Aortic smooth muscle cell (primary cell): ENCODE measurements at places on chromosomes 5 and 9. TPM values are rescaled to one million over a fixed set of nuclear protein-coding genes. Genes with fewer than 3 reads are reported as not detected.

F2R gene
- total RNA-seq: 130 and 145 TPM in 2 replicates

GLT6D1 gene
- not detected in 2 replicates for total RNA-seq

NOP16 gene
- 8.1 and 17.3 TPM in 2 replicates for total RNA-seq

DDX4 gene
- not detected in 2 replicates for total RNA-seq

STXBP1 gene
- 16.0 and 16.8 TPM in 2 replicates for total RNA-seq

SELENOP gene
- 10.0 and 12.4 TPM in 2 replicates for total RNA-seq

MELK gene
- total RNA-seq: 18.8 and 26.2 TPM in 2 replicates

DNM1 gene
- 1.1 and 3.0 TPM in 2 replicates for total RNA-seq

SLC46A2 gene
- not detected in 2 replicates for total RNA-seq

SSBP2 gene
- 13.1 and 14.5 TPM in 2 replicates for total RNA-seq

SLC27A6 gene
- total RNA-seq: 0.06 TPM in 1 of 2 replicates, not detected in the other

USP20 gene
- 8.7 and 9.0 TPM in 2 replicates for total RNA-seq

MAT2B gene
- 53.0 and 61.7 TPM in 2 replicates for total RNA-seq

STKLD1 gene
- total RNA-seq: 0.44 and 0.79 TPM in 2 replicates

CDC20B gene
- 0.06 and 0.13 TPM in 2 replicates for total RNA-seq

SHOC1 gene
- not detected in 2 replicates for total RNA-seq

FGF18 gene
- total RNA-seq: under 0.01 and 0.12 TPM in 2 replicates

OTP gene
- not detected in 2 replicates for total RNA-seq

CDX1 gene
- total RNA-seq: 0.12 and 0.13 TPM in 2 replicates

ZDHHC12 gene
- 23.3 and 27.0 TPM in 2 replicates for total RNA-seq

CCL28 gene
- total RNA-seq: 1.1 and 1.6 TPM in 2 replicates

ITGA2 gene
- 88.0 and 113 TPM in 2 replicates for total RNA-seq

LMX1B gene
- total RNA-seq: not detected in 2 replicates

FOXD4 gene
- total RNA-seq: 0.06 and 0.13 TPM in 2 replicates

FOXD4L4 gene
- total RNA-seq: under 0.01 and 0.26 TPM in 2 replicates

GABRP gene
- total RNA-seq: not detected in 2 replicates

WDR36 gene
- 54.5 and 59.1 TPM in 2 replicates for total RNA-seq

IRGM gene
- total RNA-seq: 0.12 TPM in 1 of 2 replicates, not detected in the other

SYNPO gene
- 12.4 and 17.6 TPM in 2 replicates for total RNA-seq

ABO gene
- not detected in 2 replicates for total RNA-seq

C9orf153 gene
- 0.25 and 0.26 TPM in 2 replicates for total RNA-seq

ZFAND5 gene
- total RNA-seq: 130 and 183 TPM in 2 replicates

SLC9A3 gene
- 0.66 and 0.68 TPM in 2 replicates for total RNA-seq

PCDHB6 gene
- total RNA-seq: 0.13 and 0.37 TPM in 2 replicates

SH2D3C gene
- 1.1 and 2.0 TPM in 2 replicates for total RNA-seq

SLCO6A1 gene
- not detected in 2 replicates for total RNA-seq

FGFR4 gene
- 0.25 and 0.66 TPM in 2 replicates for total RNA-seq

SHB gene
- 26.6 and 27.0 TPM in 2 replicates for total RNA-seq

BTNL8 gene
- total RNA-seq: not detected in 2 replicates

SOWAHA gene
- total RNA-seq: not detected in 2 replicates

PCDHA7 gene
- 0.13 and 0.37 TPM in 2 replicates for total RNA-seq

MEF2C gene
- total RNA-seq: 45.7 and 80.8 TPM in 2 replicates

FNIP1 gene
- 51.5 and 57.8 TPM in 2 replicates for total RNA-seq

ARL10 gene
- 7.5 and 7.9 TPM in 2 replicates for total RNA-seq

UBTD2 gene
- 15.9 and 16.0 TPM in 2 replicates for total RNA-seq

IL17B gene
- total RNA-seq: not detected in 2 replicates

EIF4EBP3 gene
- 1.2 and 1.8 TPM in 2 replicates for total RNA-seq

PHF24 gene
- total RNA-seq: 0.06 and 0.13 TPM in 2 replicates

UGT3A2 gene
- total RNA-seq: not detected in 2 replicates

ANKRD33B gene
- 10.4 and 10.6 TPM in 2 replicates for total RNA-seq
